D721Med (cell line): ENCODE measurements at places on chromosomes 7 and 10.

- no peak for DNase-seq
These were observed 110.2 kb downstream of the MYO3A start for GRCh38 chr10:26044141-26044749.

GRCh38 chr7:24884401-24884800, 95.6 kb downstream of the OSBPL3 start:
- no peak for DNase-seq

- no peak for DNase-seq
These were observed 49.4 kb downstream of the TEX36 start for GRCh38 chr10:125633517-125633999.

GRCh38 chr10:103541616-103542015, 48.1 kb downstream of the NEURL1 start:
- no peak for DNase-seq

DNA sequence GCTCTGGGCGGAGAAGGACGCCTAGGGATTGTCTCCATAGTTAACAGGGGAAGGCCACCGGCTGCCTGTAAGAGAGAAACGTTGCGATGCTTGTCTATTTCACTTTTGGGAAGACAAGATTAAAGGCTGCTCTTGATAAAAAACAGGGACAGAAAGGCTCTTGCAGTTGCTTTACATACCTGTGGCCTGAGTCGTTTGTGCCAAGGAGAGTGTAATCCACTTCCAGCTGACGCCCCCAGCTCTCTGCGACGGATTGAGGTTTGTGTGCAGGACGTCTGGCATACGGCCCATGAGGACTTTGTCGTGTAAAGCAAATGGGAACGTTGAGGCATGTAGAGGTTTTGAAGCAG, 1.1 kb downstream of the MAP3K8 start:
- DNase-seq: no peak

DNA sequence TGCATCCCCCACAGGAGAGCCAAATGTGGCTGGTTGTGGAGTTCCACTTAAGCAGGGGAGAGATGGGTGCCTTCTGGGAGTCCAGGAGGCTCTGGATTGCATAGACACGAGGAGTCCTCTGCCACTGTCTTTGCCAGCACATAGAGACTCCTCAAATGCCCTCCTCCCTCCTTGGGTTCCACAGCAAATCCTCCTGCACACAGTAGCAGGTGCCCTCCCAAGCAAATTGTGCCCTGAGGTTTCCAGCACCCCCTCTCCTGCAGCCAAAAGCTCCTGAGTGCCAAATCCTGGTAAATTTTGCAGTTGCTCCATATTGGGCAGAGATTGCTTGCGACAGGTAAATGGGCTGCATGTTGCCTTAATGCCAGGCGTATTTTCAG, 5.8 kb downstream of the EVX1 start:
- no peak for DNase-seq

DNA sequence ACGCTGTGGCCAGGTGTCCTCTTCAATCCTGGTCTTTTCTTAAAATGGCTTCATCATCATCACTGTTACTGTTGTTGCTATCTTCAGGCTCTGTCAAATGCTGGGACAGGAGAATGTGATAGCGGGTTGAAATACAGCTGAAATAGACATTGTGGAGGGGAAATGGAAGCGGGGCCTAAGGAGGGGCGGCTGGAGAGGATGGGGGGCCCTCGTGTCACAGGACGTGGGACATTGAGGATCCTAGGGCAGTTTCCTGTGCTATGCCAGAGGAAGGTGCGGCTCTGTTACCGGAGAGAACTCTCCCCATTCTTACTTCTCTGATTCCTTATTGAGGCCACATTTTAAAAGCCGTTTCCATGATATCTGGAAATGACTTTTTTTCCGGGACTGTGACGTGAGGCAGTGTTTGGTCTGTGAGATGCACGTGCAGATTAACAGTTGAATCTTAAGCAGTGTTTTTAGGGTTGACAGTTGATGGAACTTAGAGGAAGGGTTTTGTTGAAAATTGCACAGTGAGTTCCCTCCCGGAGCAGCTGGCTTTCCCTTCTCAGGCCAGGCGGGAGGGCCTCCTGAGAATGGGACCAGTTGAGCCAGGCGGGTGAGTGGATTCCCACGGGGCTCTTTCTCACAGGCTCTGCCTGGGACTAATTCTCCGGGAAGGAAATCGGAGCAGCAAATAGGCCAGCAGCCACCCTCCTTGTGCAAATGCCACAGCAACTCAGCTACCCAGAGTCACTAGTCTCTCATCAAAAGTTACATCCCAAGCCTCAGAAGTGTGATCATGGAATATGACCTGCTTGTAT, 125.2 kb downstream of the TACC2 start:
- no peak for DNase-seq

DNA sequence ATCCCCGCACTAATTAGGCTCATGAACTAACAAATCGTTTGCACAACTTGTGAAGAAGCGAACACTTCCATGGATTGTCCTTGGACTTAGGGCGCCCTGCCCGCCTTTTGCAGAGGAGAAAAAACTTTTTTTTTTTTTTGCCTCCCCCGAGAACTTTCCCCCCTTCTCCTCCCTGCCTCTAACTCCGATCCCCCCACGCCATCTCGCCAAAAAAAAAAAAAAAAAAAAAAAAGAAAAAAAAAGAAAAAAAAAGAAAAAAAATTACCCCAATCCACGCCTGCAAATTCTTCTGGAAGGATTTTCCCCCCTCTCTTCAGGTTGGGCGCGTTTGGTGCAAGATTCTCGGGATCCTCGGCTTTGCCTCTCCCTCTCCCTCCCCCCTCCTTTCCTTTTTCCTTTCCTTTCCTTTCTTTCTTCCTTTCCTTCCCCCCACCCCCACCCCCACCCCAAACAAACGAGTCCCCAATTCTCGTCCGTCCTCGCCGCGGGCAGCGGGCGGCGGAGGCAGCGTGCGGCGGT, at the start of gene EMX2:
TSS of gene EMX2 (plus strand) at position 41 of the 519 bp plus-strand sequence. CDS start 522 bp downstream, outside the sequence.
- no peak for DNase-seq

DNA sequence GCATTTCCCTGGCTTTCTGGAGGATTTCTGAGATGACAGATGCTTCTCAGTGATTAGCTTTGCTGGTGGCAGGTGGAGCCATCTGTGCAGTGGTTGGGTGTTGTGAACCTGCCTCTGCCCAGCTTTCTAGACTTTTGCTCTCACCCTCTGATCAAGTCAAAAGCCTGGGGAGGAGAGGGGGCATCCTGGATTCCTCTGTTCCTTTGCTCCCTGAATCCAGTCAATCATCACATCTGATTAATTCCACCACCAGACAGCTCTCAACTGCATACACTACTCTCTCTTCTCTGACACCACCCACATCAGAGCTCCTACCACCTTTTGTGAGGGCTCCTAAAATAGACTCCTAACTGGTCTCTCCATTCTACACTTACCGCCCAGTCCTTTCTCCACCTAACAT, 283.5 kb downstream of the WDR11 start:
- DNase-seq: no peak

DNA sequence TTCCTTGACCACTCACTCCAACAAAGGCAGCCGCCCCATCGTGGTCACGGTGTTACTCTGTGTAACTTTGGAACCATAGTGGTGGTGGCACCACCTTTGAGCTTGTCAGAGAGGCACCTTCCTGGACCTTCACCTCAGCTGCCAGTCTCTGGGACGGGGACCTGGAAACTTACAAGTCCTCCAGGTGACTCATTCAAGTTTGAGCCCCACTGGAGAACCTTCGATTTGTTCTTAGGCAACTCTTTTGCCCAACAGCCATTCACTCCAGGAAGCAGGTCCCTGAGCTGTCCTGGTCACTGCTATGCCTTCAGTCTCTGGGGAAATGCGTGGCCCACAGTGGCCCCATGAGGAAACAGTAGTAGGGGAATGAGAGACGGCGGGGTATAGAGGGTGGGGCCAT, 17.2 kb downstream of the STX1A start:
- no peak for DNase-seq

DNA sequence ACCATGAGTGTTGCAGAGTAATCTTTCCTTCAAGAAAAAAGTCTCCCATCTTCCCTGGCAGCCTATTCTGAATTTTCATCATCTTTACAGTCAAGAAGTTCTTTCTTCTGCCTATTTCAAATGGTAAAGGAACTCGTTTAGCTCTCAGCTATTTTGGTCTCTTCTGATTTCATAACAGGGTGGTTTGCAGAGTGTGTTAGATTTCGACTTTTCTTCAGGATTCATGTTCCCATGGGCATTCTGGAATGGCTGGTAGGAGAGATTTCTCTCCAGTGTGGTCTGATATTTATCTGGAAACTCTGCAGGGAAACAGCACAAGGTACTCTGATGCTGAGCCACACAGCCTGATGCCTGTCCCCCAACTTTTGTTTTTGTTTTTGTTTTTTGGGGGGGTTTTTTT, 111.1 kb upstream of the FAM171A1 start:
- DNase-seq: no peak

- DNase-seq: no peak
These were observed 24.2 kb downstream of the MGMT start for GRCh38 chr10:129491123-129491734.
